ENCODE measurements at places on chromosomes 3 and 15. TPM values are rescaled to one million over a fixed set of nuclear protein-coding genes. Genes with fewer than 3 reads are reported as not detected.

DNA sequence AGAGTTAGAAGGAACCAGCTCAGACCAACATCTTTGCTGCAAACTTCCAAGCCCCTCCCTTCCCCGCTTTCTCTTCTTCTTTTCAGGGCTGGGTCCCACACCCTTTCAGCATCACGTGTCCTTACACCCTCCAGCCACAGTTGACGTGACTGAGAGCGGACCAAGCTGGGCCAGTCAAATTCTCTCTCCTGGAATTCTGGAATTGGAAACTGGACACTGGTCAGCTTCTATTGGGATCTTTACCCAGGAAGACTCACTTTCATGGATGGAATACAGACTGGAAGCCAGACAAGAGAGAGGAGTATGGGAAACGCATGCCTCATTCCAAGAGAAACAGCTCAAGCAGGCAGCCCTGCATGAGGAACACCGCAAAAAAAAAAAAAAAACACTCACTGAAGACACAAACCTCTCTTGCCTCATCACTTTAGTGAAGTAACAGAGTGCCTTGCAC is 12.4 kb upstream of the TPM1 start:
- no peak for DNase-seq

DNA sequence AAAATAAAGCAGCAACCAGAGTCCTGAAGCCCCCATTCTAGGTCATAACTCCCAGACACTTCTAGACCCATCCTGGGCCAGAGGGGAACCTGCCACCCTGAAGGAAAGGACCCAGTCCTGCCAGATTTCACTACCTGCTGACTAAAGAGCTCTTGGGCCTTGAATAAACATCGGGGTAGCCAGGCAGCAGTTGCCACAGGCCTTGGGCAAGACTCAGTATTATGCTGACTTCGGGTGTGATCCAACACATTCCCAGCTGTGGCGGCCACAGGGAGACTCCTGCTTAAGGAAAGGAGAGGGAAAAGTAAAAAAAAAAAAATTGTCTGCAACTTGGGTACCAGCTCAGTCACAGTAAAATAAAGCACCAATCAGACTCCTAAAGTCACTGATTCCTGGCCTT is 23.8 kb downstream of the NEDD4 start:
- no peak for DNase-seq

GRCh38 chr3:186628756-186629155 is 11.4 kb upstream of the FETUB start:
- DNase-seq, result no peak

DNA sequence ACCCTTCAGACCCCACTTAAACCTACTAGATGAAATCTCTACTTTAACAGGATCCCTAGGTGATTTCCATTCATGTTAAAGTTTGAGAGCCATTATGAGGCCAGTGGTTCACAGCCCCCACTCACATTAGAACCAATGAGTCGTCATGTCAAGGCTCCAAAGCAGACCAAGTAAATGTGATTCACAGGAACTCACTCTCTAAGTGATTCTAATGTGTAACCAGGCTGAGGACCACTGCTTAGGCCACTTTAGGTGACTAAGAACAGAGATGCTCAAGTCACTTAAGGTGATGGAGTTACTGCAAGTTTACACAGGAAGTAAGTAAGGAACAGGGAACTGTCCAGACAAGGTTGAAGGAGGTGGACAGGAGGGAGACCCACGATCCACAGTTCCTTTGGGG is 7.7 kb downstream of the GALNT15 start:
- no peak for DNase-seq

DNA sequence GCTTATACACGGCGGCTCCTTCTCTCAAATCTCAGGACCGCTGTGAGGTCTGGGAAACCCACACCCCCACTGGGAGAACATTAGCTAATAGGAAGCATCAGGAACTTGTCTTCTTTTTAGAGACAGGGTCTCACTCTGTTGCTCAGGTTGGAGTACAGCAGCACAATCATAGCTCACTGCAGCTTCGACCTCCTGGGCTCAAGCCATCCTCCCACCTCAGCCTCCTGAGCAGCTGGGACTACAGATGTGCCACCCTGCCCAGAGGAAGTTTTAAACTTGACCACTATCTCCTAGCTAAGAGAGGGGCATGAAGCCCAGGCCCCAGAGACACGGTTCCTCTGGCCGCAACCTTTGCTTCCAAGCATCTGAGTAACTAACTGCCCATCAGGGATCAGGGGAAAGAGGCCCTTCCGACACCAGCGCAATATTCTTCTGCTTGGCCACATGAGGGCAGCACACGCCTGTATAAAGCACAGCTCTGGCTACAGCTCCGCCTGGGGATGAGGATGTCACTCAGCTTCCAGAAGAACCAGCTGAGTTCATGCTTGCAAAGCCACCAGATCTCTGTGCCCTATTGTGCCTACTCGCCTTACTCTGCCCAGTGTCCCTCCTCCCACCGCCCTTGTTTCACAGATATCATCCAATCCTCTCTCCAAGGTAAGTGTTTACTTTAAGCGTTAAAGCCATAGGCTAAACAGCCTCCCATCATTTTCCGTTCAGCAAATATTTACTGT is 57.6 kb upstream of the SLC6A11 start:
- no peak for DNase-seq

GRCh38 chr15:68807249-68807648 is 13.4 kb downstream of the ANP32A start:
- DNase-seq, result peak; percentile 50

DNA sequence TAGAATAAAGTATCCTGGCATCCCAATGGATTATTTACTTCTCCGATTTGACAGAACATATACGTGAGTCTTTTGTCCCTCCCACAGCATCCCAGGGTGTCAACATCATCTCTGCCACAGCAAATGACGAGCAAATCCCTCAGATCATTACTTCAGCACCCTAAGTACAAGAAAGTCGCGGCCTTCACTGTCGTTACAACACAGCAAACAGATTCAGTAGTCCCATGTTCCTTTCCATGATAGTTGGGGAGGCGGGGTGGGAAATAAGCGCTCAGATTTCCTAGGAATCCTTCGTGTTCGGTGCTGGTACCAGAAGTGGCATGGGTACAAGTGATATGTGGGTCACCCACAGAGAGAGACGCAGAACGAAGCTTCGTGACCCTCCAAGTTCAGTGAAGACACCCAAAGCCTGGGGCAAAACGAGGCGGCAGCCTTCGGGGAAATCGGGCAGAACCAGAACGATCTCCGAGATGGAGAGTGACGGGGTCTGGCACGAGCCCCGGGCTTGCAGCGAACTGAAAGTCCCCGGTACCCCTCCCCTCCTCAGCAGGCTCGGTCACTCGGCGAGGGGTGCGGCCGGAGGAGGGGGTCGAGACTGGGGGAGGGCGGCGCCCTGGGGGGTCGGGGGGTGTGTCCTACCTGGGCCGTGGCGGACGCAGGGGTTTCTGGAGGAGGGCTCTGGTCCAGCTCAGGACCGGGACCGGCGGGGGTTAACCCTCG is 619 bp downstream of the TTBK2 start:
- DNase-seq, result no peak

The EFHB gene
- 2.4 TPM for total RNA-seq

Data from suprapubic skin (tissue), 4 donors.